ENCODE measurements at places on chromosomes 6 and 20. TPM values are rescaled to one million over a fixed set of nuclear protein-coding genes. Genes with fewer than 3 reads are reported as not detected.

The WFDC10B gene
- 0.49 TPM for total RNA-seq

The MRAP2 gene
- 1.9 TPM for total RNA-seq

DNA sequence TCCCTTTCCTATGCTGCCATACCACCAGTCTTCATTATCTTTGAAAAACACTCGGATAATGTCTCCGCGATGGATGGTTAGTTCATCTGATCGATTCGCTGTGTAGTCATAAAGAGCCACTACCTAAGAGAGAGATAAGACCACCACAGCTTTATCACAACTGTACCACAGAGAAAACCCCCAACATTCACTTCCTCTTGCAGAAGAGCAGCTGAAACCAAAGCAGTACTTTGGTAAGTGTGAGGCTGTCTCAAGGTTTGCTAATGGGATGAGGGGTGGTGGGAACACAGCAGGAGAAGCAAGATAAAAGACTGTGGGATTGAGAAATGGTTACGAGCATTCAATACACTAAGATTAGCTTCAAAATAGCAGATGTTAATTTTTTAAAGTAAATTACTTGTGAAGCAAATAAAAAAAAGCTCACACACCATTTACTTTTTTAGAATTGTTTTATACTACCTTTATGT is 142.1 kb downstream of the MYB start:
- no peak for DNase-seq

- DNase-seq = no peak
Observed at GRCh38 chr6:92496527-92496926, 922.8 kb downstream of the EPHA7 start.

DNA sequence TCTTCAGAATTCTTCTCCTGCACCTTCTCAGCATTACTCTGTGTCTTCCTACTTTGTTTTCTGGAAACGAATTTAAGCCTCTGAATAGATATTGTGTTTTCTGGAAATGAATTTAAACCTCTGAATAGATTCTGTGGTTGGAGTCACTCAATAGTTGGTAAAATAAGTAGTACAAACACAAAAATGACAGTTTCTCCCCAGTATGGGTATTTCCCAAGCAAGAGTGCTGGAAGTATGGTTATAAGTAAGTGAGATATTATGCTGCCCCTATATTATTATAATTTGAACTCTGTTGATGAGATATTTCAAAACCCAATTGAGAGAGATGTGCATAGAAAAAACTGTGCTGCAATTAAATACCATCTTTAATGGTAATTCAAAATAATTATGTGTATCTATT is 94.9 kb downstream of the TINAG start:
- DNase-seq = no peak
